ENCODE measurements at places on chromosomes 7 and 10.

- DNase-seq, result no peak
Observed at GRCh38 chr10:3136336-3136735, 36.2 kb downstream of the PITRM1 start.

DNA sequence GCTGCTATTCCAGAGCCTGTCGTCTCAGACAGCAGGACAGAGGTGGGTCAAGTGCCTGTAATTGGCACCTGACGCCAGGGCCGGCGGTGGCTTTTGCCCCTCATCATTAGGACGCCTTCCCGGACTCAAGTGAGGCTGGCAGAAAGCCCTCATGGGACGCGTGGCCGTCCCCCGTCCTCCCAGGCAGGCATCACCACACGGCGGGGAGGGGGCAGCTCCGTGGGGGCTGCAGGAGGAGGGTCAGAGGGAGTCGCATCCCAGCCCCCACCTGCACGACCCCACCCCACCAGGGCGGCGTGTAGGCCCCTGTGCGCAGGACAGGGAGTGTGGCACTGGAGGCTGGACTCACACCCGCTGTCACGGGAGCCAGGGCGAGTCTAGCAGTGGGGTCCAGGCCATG, 16.3 kb downstream of the CFAP46 start:
- no peak for DNase-seq

DNA sequence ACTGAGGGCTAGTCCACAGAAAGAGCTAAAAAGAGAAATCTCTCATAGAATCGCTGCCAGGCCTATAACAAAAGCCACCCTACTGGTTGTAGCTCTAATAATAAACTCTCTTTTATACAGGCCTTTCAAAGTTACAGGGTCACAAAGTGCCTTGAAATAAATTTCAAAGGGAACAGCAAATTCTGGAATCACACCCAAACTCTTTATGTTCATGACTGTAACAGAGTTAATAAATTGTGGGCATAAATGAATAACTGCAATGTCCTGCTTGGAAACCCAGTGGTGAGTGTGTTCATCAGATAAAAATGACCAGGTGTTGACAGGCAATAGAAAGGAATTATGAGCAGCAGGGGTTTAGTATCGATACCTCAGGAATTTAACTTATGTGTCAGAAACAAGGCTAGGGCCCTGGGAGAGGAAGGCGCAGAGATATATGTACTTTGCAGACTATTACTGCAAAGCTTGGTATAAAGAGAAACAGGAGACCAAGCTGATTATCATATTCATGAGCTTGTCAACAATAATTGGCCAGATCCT, 9.3 kb downstream of the CDC14C start:
- peak; percentile 2 for DNase-seq

DNA sequence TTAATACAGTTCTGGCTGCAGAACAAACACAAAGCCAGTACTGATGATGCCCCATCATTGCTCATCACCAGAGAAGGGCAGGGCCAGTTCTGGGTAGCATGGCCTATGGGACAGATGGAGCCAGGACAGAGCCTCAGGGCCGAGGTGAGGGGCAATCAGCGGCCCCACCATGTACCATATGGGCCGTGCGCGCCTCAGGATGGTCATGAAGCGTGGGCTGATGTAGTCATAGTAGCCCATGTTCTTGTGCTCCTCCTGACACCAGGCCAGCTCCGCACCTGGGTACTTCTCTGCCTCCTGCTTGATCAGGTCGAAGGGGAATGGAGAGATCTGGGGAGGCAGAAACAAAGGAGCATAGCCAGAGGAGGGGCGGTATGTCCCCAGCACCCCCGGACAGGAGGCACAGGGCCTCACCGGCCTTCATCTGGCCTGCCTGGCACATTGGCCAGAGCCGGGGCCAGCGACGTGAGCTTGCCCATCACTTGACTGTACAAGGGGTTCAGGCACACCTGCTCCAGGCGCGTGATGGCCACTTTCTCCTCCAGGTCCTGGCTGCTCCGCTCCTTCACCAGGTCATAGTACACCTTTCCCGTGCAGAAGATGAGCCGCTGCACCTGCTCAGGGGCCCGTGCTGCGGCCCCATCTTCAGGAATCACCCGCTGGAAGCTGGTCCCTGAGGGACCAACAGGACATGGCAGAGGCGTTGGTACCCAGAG, 26.1 kb downstream of the OGDHL start:
- no peak for DNase-seq

GRCh38 chr7:27068259-27068658, 27.5 kb downstream of the HOXA1 start:
- DNase-seq, result no peak

- DNase-seq, result no peak
Observed at GRCh38 chr10:2244471-2244870, 507.1 kb upstream of the ADARB2 start.

GRCh38 chr7:146345251-146345650, 228.7 kb downstream of the CNTNAP2 start:
- DNase-seq, result no peak

DNA sequence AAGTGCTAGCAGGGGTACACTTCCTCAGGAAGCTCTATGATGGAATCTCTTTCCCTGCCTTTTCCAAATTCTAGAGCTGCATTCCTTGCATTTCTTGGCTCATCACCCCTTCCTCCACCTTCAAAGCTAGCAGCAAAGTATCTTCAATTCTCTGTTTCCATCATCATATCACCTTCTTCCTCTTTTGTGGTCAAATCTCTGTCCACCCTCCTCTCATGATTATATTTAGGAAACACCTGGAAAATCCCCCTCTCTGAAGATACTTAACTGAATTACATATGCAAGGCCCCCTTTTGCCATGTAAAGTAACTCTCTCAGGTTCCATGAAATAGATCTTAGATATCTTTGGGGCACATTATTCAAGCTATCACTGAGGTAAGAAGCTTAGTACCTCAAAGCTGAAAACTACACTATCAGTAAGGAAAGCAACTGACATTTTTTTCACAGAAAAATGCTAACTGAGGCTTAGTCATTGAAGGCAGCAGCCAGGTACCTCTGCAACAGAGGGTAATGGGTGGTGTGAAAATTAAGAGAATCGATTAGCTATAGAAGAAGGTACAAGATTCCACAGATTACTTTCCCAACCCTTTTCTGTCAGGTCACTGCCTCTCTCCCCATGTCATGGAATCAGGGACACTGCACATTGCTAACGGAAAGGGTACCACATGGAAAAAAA, 197.3 kb downstream of the MACC1 start:
- no peak for DNase-seq

DNA sequence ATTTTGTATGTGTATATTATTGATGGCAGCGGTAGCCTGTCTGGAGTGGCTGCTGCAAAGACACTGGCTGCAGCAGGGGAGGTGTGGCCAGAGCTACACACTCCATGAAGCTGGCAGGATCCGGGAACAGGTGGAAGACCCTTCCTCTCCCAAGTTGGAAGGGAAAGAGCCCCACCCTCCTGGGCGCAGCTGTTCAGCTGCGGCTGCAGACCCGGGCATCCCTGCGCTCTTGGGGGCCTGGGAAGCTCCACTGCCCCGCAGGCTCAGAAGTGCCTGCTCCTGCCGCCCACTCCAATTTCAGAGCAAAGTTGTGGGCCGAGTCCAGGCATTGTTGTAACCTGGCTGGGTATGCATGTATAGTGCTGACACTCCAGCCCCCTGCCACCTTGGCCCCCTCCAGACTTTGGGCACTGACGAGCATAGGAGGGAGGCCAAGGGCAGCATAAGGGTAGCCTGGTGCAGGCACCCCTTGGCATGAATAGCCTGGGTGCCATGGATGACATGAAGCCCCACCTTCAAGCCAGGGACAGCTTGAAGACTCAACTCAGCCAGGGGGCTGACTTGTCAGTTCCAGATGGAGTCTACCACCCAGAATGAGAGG, 90.7 kb upstream of the TMEM168 start:
- DNase-seq, result no peak

All from kidney epithelial cell (primary cell).